ENCODE measurements at places on chromosomes 2 and 18.

- no peak for DNase-seq
Measured at GRCh38 chr2:19169134-19169768, 189.2 kb downstream of the OSR1 start.

- DNase-seq = no peak
Measured at GRCh38 chr2:29613792-29614266, 307.6 kb downstream of the ALK start.

DNA sequence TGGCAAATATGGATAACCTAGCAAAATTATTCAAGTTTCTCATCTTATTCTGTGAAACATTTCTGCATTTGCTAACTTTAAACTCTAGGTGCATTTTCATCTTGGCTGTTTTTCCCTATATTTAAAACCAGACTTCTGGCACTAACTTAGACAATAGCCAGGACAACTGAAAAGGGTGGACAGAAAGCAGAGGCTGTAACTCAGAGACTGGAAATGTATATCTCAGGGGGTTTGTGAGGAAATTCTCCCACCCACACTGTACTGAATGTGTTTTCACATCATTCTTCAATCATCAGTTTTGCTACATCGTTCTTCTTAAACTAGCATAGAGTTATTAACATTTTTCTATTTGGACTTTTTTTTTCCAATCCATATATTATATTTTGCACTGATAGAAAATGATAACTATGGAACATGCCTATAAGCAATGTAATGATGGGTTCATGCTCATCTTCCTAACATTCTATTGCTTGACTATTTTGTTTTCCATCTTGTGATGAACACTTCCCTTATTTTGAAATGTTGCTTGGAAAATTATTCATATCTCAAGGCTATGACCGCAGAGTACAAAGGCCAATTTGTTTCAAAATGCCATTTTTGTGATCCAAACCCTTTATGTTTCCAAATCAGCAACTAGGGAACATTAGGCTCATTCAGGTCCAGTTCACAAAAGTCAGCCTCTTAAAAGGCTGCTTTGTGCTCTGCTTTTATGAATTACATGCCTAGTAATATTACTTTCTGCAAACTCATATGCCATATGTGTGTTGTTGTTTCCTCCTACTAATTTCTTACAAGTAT is 125.8 kb upstream of the CDH19 start:
- DNase-seq = no peak

DNA sequence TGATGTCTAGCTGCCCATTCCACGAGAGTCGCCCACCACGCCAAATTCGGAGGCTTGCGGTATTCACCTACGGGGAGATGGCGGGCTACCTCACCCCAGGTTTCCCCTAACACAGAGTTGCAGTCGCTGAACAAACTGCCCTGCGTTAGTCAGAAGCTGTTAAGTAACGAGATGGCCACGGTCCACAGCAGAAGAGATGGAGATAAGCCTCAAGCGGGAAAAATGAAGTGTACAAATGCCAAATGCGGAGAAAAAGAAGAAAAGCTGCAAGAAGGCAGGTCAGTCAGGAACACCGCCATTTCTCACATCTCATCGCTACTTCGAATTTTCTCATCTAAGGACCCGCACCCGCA is 425 bp downstream of the ASB3 start:
- DNase-seq = no peak

- DNase-seq = no peak
Measured at GRCh38 chr2:180367815-180368214, 360.7 kb upstream of the CWC22 start.

- no peak for DNase-seq
Measured at GRCh38 chr2:145284551-145284950, 764.6 kb upstream of the ZEB2 start.

DNA sequence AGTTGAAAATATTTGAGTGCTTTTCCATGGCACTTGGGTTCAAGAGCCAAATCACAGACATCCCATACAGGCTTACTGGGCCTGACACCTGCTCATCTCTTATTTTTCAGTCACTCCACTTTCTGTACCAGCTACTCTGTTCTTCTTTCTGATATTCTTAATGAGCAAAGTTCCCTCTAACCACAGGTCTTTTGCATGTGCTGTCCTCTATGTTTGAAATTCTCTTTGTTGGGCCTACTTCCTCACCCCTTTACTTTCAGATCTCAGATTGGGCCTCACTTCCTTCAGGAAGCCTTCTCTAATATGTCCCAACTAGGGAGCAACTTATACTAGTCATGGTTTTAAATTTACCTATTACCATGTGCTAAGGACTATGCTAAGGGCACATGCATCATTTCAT is 81.8 kb upstream of the RBMS1 start:
- DNase-seq = no peak

DNA sequence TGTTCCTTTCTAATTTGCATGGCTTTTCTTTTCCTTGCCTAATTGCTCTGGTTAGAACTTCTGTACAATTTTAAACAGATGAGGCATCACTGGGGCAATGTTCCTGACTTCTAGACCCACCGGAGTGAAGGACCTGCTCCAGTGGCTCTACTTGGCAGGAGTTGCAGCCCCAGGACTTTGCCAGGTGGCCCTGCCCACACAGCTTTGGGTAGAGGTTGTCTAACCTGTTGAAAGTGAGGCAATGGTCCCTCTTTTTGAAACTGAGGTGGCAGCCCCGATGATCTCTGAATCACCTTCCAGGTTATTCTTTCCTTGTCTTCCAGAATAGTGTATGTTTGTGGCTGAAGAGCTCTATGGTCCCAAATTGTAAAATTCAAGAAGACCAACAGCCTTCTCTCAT is 29.9 kb upstream of the ZNF512 start:
- no peak for DNase-seq

- DNase-seq = no peak
Measured at GRCh38 chr2:161233858-161234431, 73.7 kb downstream of the TANK start.

DNA sequence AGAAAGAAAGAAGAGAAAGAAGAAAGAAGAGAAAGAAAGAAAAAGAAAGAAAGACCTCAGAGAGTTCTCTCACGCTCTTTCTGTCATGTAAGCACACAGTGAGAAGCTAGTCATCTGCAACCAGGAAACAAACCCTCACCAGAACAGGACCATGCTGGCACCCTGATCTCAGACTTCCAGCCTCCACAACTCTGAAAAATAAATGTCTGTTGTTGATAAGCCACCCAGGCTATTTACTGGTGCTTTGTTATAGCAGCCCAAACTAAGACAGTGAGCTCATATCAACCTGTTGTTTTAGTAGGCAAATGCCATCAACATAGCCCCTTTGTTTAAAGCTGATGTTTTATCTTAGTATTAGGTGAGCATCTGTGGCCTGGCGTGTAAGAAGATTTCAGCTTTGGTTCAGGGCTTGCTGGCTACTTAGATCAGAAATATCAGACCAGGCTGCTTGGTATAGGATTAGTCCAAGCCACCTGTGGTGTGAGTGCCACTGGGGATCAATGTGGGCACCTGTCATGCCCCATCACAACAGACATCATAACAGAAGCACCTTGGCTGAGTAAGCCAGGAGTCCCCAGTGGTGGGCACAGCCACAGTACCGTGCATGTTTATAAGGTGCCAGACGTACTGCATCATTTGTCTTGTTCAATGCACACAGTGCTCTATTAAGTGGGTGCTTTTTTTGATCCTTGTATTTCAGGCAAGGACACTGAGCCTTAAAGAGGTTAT is 94.4 kb downstream of the LBH start:
- no peak for DNase-seq

DNA sequence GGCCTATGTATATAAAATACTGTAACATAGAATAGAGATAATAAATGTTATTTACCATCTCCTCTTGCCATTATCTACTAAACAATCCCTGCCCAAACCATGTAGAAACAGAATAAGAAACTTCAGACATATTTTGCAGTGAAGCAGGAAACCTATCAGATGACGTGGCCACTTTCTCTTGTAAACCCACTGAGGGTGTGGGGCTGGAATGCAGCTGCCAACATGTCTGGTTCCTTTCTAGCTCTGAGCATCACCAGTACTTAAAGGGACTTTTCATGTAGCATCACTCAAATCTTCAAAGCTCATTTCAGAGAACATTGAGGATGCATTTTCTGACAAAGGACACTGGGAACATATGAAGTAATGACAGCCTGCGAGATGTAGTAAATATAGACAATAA is 251.8 kb downstream of the LPIN1 start:
- no peak for DNase-seq

DNA sequence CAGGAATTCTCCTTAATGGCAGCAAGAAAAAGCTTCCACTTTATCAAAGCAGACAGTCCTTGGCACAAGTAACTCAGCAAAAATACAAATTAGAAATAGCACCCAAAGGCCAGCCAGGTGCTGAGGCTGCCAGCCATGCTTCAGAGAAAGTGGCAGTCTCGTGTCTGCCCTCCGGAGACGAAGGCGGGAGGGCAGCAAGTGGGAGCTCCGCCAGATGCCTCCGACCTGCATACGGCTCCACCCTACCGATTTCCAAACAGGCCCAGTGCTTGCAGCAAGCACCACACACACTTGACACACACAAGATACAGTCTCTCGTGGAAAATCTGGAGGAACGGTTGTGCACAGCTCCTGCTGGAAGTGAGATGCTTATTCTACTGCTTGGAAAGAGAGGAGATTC is 134.9 kb upstream of the REV1 start:
- DNase-seq = no peak

DNA sequence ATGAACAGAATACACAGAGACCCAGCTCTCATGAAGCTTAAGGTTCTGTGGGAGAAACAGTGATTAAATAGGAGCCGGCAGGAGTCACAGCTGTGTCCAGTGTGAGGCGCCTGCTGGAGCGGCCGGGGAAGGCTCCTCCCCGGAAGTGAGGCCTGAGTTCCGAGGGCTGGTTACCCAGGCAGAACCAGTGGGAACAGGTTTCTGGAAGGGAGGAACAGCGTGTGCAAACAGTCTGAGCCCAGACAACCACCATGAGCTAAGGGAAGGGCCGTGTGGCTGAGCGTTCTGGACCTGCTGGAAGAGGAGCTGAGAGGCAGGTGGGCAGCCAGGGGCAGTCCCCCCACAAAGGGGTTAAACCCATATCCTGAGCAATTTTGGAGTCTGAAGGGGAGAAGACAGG is 26.0 kb upstream of the NPAS2 start:
- no peak for DNase-seq

GRCh38 chr2:54456612-54457322 is 640 bp downstream of the SPTBN1 start:
- no peak for DNase-seq

DNA sequence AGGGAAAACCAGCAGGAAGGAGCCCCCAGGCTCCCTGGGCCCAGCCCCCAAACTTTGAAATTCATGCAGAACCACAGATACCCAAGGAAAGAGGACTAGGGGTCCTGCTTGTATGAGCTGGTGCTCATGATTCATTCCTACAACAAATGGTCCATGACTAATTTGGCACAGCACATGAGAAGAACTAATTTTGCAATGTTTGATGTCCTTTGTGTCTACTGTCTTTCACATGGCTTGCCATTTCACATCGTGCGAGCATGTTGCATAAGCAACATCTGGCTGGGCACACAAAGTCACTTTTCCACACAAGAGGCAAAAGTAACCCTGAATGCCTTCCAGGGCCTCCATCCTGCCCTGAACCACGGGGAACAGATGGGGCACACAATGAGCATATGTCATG is 149.6 kb upstream of the APCDD1 start:
- DNase-seq = no peak

DNA sequence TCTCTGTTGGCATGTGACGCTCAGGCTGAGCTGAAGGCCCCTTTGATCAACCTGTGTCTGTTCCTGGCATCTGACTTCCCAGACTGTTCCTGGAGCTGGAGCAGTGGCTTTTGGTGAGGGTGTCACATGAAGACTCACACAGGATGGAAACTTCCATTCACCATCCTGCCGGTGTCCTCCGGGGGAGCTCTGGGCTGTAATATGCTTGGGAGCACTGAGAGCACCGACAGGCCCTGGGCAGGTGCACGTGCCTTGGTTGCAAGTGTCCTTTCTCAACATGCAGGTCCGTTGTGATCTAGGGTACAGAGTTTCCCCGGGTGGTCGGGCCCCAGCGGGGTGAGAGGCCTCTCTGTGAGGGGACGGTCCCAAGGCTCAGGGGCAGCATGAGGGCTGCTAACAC is 24.8 kb upstream of the GBX2 start:
- no peak for DNase-seq

- no peak for DNase-seq
Measured at GRCh38 chr2:98474979-98475632, 30.4 kb downstream of the INPP4A start.

DNA sequence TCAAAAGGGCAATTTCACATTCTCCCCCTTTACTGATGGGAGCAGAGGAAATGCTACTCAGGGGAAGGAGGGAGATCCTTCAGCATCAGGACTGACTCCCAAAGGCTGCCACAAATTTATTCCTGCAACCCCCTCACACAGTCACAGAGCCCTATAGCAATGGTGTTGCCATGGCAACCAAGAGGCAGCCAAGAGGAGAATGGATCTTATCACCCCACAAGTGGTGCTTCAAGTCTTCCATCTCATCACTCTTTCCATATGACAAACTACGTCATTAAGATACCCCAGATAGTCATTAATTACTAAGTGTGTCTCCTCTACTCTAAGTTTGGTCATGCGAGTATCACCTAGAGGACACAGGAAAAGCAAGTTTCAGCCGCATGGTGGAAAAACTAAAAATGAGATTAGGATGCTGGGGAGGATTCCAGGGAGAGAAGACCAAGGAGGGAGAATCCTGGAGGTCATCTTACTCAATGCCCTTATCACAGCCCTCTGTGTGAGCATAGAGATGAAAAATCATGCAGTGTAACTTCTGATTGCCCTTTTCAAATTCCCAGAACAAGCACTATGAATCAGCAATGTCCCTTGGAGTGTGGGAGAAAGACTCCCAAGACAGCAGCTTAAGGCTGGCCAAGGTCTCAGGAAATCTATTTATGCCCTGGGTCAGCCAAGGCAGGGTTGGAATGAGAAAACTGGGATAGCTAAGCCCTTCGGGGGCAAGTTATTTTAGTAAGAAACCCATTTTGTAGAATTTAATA is 885.7 kb upstream of the KLHL29 start:
- DNase-seq = no peak

- peak; percentile 77 for DNase-seq
Measured at GRCh38 chr18:21117409-21118131, 6.0 kb upstream of the ROCK1 start.

DNA sequence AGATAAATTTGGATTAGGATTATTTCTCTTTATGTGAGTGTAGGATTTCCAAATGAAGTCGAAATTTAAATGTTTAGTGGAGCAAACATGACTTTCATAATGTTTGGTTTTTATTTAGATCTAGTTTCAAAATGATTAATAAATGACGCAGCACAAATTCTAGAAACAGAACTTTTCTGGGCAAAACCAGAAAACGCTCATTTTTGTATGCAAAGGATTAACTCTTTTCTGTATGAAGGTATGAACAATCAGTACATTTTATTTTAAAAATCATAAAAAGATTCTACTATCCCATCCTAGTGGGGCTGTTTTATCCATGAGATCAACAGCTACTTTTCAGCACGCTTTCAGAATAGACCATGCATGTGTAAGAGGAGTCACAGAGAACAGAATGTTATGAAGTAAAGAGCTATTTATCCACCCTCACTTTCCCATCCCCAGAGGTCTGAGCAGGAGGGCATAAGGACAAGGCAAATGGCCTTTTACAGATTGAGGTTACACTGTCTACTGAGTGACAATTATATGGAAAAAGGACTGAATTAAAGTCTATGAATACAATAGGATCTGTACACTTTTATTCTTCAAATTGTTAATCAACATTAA is 270.8 kb downstream of the ZEB2 start:
- no peak for DNase-seq

- DNase-seq = no peak
Measured at GRCh38 chr2:150156876-150157275, 330.6 kb downstream of the RND3 start.
